ENCODE measurements at places on chromosomes 12 and 14.

GRCh38 chr12:19245106-19245505 is 115.6 kb downstream of the PLEKHA5 start:
- DNase-seq, result no peak

DNA sequence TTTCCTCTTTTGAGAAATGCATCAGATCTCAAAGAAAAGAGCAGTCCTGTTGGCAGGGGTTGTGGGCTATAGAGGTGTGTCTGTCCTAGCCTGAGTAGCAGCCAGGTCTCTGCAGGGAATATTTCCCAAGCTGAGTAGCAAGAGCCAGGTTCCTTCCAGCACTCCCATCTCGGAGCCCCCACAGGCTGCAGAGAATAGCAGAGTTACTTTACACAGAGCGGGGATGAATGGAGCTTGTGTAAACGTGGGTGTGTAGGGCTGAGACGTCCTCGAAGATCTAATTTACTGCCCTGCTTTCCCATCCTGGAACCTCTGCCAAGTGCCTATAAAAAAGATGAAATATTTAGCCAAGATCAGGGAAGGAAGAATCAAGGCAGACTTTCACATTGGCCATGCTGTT is 156.6 kb downstream of the TSPAN9 start:
- DNase-seq, result no peak

GRCh38 chr12:22981711-22982110 is 356.7 kb downstream of the ETNK1 start:
- DNase-seq, result peak; percentile 34

DNA sequence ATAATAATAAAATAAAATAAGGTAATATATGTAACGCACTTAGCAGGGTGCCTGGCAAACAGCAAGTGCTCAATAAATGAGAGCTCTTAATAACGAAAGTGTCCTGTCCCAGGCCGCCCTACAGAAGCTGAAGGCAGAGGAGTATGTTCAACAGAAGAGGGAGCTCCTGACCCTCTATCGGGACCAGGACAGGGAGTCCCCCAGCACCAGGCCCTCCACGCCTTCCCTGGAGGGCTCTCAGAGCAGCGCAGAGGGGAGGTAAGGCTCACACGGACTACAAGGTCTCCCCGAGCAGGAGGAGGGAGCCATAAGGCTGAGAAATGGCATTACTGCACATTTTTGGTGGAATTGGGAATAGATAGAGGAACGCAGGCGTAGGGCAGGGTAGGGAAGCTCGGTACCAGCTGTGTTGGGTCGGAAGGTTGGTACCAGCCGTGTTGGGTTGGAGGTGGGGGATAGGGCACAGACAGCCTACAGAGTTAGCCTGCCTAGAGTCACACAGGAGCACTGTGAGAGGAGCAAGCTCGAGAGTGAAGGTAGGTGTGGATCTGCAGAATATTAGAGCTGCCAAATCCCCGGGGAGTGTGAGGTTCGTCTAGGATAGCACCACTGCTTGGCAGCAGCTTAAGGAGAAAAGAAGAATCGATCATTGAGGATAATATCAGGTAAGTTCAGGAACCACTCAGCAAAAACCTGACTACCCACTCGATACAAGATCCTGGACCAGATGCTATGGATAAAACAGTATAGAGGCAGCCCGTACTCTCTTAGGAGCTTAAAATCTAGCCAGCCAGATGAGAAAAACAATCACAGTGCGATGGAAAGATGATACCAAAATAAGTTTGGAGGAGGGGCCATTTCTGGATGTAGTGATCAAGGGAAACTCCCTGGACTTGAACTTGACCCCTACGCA is 15.3 kb downstream of the TNFRSF1A start:
- peak; percentile 27 for DNase-seq

- no peak for DNase-seq
Observed at GRCh38 chr12:12451098-12451497, 94.2 kb downstream of the BORCS5 start.

DNA sequence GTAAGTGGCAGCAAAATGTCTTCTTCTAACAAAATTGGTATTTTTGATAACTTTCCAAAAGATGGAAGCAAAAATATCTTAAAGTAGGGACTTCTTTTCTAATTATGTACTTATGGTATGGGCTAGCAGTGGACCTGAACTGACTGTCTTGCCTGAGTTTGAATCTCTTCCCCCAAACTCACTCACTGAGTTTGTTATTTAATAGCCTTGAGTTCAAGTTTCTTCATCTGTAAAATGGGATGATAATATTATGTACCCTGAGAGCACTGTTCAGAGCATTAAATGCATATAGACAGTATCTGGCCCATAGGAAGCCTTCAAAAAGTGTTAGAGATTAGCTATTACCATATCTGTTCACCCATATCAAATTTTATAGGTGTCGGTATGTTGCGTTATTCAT is 210.4 kb upstream of the NUDT4 start:
- DNase-seq, result no peak

- no peak for DNase-seq
Observed at GRCh38 chr12:32353540-32353939, 45.8 kb upstream of the FGD4 start.

- DNase-seq, result peak; percentile 83
Observed at GRCh38 chr14:45253754-45254310, 830 bp upstream of the MIS18BP1 start.
